ENCODE measurements at places on chromosomes 5 and 9. TPM values are rescaled to one million over a fixed set of nuclear protein-coding genes. Genes with fewer than 3 reads are reported as not detected.

SEMA6A gene
- total RNA-seq: 71.4 TPM

SPAG8 gene
- total RNA-seq: 4.1 TPM

LCN15 gene
- not detected for total RNA-seq

PCDHB10 gene
- 26.3 TPM for total RNA-seq

NUDT12 gene
- 22.2 TPM for total RNA-seq

Measured in parietal lobe (tissue), 2 donors.